ENCODE measurements at places on chromosomes 16 and 17.

DNA sequence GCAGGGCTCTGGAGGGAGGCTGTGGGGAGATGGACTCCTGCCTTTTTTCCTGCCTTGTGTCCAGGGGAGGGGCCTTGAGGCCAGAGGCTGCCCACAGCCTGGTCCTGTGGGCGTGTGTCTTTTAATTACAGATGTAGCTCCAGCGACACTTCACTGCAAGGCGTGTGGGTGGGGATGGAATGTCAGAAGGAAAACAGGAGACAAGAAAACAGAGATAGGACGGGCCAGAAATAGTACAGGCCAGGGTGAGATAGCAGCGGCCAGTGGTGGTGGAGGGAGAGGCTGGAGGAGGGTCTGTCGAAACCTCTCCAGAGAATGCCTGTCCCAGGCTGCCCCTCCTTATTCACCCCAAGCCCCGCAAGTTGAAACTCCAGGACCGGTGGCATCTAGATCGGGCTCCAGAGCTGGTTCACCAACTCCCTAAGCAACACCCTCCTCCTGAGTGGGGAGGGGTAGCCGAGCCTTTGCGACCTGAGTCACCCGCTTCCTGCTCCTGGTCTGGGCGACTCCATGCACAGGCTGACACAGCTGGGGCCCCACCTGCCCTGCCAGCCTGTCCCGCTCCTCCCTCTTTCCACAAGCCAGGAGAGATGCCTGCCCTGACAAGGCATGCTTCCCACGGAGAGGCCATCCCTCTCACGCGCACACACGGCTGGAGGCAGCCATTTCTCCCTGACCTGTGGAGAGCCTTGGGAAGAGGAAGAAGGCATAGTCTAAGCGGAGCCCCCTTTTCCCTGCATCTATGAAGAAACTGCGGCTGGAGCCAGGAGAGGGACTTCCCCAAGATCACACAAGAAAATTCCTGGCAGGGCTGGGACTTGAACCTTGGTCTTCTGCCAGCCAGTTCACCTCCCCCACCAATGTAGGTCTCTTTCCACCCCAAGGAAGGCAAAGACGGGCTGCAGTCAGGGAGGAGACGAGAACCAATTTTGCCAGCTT lies 6.6 kb upstream of the JUP start:
- no peak for DNase-seq

DNA sequence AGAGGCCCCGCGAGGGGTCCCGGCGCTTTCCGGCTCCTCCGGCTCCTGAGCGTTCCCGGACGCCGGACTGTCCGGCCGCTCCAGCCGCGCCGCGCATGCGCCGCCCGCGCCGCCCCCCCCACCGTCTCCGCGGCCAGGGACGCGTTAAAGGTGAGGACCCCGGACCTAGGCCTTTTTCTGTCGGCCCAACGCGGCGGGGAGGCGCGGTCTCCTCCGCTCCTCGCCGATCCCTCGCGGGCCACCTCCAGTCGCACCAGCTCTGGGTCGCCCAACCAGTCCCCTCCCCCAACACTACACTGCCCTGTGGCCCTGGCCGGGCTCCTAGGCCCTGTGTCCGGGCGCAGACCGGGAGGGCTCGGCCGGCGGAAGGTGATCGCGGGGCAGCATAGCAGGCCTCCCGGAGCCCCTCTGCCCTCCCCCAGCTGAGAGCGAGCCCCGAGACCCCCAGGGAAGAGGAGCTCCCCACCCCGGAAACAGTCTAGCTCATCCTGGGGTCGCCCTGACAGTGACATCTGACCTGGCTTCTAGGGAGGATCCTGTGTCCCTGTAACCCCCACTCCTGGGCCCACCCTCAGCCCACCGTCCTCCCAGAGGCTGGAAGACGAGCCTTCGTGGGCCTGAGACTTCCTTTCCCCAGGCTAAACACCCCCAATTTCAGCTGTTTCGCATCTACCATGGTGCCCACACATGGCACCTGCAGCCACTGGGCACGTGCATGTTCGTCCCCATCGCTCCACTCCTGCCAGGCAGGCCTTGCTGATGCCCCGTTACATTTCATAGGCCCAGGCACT lies 14.7 kb upstream of the BCAR1 start:
- DNase-seq = peak; percentile 22

DNA sequence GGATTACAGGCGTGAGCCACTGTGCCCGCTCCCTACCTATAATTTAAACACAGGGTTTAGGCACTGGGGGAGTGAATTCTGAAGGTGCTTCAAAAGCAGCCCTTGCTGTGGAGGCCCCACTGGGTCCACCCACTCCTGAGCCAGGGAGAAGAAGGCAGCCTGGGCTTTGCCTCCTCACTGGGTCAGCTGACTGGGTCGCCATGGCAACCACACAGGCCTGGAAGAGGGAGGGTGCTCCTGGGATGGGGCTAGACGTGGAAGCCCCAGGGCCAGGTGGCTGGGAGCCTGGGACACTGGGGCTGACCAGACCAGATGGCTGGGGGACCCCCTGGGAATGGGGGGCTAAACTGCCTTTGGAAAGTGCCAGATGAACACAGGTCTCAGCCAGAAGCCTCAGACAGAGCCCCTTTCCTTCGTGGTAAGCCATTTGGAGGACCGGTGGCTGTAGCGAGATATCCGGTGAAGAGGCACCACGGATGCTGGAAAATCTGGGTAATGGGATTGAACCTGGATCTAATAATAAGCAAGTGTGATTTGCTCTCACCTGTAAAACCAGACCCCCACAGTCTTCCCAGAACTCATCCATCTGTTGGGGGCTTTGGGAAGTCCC lies 32.9 kb downstream of the TRARG1 start:
- no peak for DNase-seq

DNA sequence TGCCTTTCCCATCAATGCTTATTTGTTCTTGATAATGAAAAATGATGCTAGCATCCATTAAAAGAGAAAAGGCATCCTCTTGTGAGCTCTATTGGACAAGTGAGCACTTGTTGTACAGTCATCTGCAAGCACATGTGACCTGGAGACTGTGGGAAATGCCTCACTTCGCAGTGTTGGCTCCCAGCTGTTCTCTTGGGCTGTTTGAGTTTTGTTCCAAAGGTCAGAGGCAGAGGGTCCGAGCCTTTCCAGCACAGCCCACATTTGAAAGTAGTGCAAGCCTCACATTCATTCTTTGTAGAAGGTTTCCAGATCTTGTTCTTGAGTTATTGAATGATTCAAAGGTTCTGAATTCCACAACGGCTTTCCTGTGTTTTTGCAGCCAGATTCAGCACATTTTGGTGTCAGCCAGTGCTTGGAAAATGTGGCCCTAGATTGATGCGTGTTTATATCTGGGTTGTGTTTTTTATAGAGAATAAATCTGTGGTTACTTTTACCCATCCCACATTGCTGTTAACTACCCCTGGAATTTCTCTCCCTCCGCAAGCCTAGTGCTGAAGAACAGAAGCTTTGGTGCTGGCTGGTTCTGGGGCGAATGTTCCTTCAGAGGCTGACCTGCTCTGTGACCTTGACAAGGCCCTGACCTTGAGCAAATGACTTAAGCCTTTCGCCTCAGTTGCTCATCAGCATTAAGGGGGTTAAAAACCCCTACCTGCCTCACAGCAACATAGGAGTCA lies 49.8 kb downstream of the CDH1 start:
- no peak for DNase-seq

DNA sequence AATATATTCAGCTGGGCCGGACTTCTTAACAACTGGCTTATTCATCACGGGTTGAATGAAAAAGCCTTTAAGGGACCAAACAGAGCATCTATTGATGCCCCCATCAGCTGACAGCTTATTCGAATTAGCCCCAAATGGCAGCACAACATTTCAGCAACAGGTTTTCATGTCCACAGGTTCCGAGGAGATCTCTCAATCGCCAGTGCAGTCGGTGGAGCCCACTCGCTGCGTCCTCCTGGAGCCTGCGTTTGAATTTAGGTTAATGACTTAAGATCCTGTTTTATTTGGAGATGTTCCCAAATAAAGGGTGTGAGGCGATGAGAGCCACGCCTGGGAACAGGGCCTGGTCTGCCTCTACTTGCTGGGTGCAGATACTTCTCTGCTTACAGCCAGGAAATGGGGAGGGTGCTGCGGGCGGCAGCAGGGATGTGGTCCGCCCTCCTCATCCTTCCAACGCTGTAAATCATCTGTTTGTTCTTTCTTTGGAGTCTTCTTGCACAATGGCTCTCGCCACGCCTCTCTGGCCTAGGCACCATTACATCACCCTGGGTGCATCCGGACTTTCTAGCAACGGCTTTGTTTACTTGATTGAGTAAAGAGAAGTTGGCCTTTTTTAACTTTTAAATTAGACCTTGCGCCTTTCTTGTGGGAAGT lies 22.6 kb downstream of the NDE1 start:
- DNase-seq = peak; percentile 79

GRCh38 chr17:74078363-74078941 lies 125.0 kb upstream of the RPL38 start:
- DNase-seq = no peak

DNA sequence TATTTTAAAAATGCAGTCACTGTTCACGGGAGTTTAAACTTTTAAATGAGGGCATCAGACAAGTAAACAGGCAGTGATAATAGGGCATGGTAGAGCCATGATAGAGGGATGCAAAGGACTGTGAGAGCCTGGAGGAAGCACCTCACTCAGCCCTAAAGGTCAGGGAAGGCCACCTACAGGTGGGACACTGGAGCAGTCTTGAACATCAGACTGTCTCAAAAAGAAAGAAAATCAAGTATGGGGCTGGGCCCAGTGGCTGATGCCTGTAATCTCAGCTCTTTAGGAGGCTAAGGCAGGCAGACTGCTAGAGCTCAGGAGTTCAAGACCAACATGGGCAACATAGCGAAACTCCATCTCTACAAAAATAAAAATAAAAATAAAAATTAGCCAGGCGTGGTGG lies 31.0 kb upstream of the DHRS7B start:
- no peak for DNase-seq

DNA sequence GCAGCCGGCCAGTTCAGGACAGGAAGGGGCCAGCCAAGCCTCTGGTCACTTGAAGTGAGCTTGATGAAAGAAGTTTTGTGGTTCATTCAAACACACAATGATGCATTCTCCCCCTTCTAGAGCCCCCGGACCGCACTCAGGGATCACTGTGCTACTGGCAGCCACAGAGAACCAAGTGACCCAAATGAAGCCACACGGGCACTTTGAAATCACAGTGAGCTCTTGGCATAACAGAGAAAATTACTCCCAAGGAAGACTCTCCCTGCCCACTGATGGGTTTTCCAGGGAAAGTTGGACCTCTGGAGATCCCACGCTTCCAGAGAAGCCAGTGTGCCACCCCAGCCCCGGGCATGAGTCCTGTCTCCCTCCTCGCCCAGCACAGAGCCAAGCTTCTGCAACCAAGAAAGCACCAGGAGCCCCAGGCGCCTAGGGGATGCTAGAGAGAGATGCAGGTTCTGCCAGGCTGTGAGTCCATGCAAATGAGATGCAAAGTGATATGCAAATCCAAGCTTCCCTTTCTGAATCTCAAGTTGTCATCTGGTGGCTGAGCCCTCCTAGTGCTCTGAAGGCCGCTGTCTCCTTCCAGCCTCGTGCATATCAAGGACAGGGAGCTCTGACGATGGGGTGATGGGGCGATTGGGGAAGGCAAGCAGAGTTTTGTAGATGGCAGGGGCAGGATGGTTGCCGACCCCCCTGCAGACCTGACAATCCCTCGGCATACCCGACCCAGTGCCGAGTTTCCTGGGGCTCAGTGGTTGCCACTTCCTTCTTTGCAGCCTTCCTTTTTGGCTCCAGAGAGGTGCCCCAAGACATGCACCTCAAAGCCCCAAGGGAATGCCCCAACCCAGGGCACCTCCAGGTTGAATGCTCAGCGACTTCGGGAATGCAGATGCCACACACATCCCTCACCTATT lies 59.7 kb upstream of the TNRC6C start:
- no peak for DNase-seq

GRCh38 chr17:74773871-74774286 lies 2.3 kb downstream of the NAT9 start:
- no peak for DNase-seq

DNA sequence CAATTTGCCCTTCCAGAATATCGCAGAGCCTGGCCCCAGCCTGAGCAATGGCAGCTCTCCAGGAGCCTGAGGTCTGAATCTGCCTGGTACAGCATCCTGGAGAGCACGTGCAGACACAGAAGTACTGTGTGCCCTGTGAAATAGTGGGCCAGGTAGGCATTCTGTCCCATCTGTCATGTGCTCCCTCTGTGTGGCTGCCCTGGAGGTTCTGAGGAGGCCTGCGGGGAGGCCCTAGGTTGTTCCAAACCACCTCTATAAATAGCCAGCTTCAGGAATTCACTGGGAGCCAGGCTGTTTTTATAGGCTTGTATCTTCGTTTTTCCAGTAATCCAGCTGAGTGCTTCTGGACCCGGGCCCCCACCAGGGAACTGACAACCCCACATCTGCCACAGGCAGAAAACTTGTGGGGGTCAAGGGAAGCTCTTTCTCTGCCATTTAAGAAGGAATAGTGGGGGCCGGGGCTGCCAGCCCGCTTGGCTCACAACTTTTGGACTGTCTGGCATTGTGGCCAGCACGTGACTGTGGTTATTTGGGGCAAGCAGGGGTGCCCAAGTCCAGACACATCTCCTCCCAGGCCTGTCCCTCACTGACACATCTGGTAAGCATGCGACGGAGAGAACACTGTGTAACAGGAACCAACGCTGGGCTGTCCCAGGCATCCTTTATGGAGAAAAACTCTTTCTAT lies 356.3 kb upstream of the TNRC6C start:
- DNase-seq = no peak

- DNase-seq = no peak
Observed at GRCh38 chr16:67675579-67675935, 8.9 kb downstream of the C16orf86 start.

DNA sequence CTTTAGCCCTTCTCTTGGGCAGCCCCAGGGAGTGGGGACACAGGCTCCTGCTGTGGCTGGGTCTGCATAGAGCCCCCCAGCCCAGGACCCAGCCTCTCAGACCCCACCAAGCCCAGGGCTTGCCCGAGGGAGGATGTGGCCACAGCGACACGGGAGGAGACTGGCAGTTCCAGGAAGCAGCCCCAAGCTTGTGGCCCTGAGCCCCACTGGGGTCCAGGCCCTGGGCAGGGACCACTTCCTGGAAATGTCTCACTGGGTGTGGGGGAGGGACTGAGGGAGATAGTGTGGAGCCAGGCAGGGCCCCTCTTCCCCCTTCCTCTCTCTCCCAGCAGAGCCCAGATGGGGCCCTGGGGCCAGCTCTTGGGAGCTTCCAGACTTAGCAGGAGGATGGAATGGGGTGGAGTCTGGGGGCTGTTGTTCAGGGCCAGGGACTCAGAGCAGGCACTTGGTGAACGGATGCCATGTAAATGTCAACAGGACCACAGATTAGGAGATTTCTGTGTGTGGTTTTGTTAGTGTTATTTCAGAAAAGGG lies 35.3 kb downstream of the ADGRG5 start:
- peak; percentile 48 for DNase-seq

Data from activated CD4-positive, alpha-beta T cell treated with anti-CD3 and anti-CD28 coated beads, Interleukin-2, Interleukin-4, amounts not matched to agents 100 ng/mL and 50 ng/mL, durations not matched to agents 16 hours and 8 hours (primary cell).